B cell (primary cell): ENCODE measurements at places on chromosomes 16 and 17. TPM values are rescaled to one million over a fixed set of nuclear protein-coding genes. Genes with fewer than 3 reads are reported as not detected.

CCDC40 gene
- 0.63 and 1.4 TPM in 2 replicates for polyA plus RNA-seq

GSG1L2 gene
- not detected in 2 replicates for polyA plus RNA-seq

TBC1D3G gene
- polyA plus RNA-seq = not detected in 2 replicates

CNGB1 gene
- not detected in 2 replicates for polyA plus RNA-seq

NLRP1 gene
- 182 and 189 TPM in 2 replicates for polyA plus RNA-seq

- DNase-seq = no peak
Observed at GRCh38 chr16:17590711-17591654, 120.2 kb upstream of the XYLT1 start.

GRCh38 chr17:9389111-9389527, 186.5 kb downstream of the STX8 start:
- DNase-seq = peak; percentile 32

- DNase-seq = no peak
Observed at GRCh38 chr17:82380860-82381702, 9.5 kb downstream of the UTS2R start.

- no peak for DNase-seq
Observed at GRCh38 chr16:14057878-14058382, 13.2 kb upstream of the MRTFB start.

DNA sequence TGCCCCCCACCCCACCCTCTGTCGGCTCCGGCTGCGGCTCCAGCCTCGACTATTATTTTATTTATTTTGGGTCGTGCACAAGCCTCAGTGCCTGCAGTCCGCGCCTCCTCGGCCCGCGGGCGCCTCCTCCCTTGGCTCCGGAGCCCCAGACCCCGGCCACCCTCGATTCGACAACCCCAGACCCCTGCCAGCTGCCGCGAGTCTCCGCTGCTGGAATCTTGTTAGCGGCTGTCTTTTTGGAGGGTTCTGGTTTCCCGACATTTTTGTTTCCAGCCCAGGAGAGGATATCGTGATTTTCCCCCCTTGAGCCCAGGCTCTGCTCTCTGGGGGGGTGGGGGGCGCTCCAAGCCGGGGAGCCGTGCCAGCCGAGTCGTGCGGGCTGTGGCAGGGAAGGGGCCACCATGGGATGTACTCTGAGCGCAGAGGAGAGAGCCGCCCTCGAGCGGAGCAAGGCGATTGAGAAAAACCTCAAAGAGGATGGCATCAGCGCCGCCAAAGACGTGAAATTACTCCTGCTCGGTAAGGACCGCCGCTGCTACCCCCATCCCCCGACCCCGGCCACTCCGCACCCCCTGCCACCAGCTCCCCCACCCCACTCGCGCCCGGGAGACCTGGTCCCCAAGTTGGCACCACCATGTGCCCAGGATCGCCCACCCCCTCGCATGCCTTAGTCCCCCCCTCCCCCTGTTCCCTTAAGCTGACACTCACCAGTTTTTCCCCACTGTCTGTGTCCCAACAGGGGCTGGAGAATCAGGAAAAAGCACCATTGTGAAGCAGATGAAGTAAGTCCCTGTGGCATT, 746 bp downstream of the GNAO1 start:
- peak; percentile 24 for DNase-seq

DNA sequence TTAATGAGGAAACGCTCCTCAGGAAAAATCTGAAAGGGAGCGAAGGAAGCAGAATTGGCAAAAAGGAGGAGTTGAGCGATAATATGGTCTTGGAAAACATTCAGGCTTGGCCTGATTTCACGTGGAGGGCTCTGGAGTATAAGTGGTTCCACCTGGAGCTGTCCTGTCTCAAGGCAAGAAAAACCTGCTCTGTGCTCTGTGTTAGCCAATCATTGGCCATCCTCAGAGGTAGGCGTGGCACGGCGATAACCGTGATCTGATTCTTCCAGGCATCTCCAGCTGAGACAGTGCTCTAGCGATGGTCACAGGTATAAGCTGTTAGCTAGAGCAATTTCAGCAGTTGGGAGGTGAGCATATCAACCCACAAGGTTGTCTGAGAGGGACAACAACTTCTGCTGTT, 450.5 kb upstream of the MAF start:
- no peak for DNase-seq
